ENCODE measurements at places on chromosomes 1 and 21.

GRCh38 chr1:73577206-73577605, 620.8 kb downstream of the LRRIQ3 start:
- no peak for DNase-seq

- DNase-seq, result no peak
Measured at GRCh38 chr21:32828908-32829307, 57.4 kb upstream of the PAXBP1 start.

DNA sequence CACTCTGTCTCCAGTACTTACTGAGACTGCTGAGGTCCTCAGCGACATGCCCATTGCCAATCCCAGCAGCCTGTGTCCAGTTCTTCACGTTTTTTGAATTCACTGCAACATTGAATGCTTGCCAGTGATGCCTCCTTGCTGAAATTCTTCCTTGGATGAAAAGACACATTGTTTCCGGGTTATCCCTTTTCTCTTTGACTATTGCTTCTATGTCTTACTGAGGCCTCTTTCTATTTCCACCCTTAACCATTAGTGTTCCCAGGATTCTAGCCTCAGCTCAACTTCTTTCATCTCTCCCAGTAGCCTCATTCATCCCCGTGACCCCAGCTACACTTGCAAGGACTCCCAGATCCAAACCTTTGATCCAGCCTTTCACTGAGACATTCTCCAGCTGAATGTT, 46.5 kb upstream of the KIF26B start:
- DNase-seq, result no peak

DNA sequence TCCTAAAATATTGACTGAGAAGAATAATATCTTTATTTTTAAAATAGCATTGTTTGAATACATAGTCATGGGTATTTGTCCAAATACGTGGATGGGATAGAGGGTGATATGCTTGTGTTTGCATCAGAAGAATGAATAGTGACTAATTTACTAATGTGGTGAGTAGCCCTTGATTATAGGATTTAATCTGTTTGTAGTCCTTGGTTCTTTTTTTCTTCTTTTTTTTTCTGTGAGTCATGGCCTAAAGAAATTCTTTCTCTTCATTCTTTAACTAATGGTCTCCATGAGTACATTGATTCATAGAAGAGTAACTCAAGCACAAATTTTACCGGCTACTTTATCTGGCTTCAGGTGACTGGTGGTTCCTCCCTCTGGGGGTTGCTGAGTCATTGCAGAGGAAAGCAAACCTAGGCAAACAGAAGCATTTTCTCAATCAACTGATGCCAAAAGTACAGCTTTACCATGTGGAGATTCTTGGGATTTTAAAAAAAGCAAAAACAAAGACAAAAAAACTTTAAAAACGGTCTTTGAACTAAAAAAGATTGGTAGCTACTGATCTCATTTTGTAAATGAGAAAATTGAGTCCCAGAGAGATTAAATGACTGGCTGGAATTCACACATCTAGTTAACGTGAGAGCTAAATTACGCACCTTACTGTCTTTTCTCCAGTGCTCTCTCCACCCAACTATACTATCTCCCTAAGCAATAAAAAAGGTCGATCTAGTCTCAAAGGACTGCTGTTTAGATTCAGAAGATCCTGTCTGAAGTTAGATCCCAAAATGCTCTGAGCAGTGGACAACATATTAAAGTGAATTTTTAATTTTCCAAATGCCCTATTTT, 40.5 kb downstream of the AK5 start:
- no peak for DNase-seq

DNA sequence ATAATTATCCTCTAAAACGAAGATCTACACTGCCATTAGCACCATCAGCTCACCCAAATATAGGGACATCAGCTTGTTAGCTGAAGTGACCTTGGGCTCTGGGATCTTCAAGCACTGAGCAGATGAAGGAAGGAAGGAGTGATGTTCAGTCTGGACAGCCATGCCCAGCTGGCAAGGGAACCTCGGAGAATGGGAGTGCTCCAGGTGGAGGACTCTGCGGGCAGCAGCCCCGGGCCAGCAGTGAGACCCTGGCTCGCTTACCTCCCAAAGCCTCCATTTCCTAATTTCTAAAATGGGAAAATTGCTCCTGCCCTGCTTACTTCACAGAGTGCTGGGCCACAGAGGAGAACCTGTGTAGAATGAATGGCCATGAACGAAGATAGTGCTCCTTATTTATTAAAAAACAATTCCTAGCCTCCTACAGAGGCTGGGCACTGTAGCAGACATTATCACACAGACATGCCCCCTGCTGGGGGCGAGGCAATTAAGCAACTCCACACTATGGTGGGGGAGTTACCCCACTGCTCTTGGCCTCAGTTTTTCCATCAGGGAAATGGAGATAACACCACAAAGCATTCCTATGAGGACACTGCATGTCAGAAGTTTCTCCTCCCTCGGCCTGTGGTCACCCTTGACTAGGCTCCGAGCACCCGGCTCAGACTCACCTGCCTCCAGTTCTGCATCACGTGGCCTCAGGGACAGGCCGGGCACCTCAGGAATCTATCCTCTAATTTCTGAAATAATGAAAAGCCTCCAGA, 117.6 kb downstream of the KCNN3 start:
- no peak for DNase-seq

GRCh38 chr1:18876210-18876609, 16.8 kb upstream of the TAS1R2 start:
- DNase-seq, result no peak

- DNase-seq, result no peak
Measured at GRCh38 chr1:118254491-118255425, 69.7 kb upstream of the SPAG17 start.

- no peak for DNase-seq
Measured at GRCh38 chr1:205440476-205441317, 15.1 kb downstream of the BLACAT1 start.

GRCh38 chr1:5818755-5819154, 173.5 kb downstream of the NPHP4 start:
- DNase-seq, result no peak

DNA sequence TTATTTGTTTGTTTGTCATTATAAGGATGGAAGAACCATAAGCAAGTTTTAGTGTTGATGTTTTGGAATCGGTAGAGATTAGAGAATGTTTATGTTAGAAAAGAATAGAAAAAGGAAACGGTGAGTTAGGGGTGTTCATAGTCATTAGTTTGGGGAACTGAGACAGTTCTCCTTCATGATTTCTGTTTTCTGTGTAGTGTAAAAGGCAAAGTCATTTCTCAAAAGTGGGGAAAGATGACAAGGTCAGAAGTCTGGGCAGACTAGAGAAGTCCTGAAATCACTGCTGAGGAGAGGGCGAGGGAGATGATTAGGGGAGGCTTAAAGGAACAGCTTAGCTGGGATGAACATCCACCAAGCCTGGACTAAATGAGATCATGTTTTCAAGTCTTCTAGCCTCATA, 498.9 kb downstream of the TTLL7 start:
- no peak for DNase-seq

- DNase-seq, result no peak
Measured at GRCh38 chr1:185154912-185155513, 1.7 kb downstream of the TRMT1L start.

DNA sequence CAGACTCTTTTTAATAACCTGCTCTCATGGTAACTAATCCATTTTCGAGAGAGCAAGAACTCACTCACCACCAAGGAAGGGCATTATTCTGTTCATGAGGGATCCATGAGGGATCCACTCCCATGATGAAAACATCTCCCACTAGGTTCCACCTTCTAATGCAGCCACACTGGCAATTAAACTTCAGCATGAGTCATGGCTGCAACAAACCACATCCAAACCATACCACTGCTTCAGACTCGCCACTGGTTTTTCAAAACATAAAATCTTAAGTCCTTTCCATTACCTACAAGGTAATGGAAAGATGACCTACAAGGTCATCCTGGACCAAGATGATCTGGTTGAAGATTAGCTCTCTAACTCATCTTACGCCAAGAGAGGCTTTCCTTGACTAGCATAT, 405.1 kb downstream of the VAV3 start:
- DNase-seq, result no peak

DNA sequence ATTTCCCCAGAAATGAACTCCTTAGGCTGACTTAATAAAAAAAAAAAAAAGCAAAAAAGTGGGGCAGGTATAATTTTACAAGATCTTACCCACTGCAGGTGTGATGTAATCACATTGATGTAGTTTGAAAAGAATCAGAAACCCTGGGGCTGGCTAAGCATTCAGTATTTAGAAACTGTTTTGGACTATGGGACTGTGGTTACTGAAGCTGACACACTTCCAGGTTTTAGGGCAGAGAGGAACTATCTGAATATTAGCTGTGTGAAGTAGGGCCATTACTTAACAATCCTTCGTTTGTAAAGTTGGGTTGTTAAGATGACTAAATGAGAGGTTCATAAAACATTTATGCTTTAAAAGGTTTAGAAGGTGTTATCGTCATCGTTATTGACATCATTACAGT, 165.3 kb downstream of the FASLG start:
- DNase-seq, result no peak

DNA sequence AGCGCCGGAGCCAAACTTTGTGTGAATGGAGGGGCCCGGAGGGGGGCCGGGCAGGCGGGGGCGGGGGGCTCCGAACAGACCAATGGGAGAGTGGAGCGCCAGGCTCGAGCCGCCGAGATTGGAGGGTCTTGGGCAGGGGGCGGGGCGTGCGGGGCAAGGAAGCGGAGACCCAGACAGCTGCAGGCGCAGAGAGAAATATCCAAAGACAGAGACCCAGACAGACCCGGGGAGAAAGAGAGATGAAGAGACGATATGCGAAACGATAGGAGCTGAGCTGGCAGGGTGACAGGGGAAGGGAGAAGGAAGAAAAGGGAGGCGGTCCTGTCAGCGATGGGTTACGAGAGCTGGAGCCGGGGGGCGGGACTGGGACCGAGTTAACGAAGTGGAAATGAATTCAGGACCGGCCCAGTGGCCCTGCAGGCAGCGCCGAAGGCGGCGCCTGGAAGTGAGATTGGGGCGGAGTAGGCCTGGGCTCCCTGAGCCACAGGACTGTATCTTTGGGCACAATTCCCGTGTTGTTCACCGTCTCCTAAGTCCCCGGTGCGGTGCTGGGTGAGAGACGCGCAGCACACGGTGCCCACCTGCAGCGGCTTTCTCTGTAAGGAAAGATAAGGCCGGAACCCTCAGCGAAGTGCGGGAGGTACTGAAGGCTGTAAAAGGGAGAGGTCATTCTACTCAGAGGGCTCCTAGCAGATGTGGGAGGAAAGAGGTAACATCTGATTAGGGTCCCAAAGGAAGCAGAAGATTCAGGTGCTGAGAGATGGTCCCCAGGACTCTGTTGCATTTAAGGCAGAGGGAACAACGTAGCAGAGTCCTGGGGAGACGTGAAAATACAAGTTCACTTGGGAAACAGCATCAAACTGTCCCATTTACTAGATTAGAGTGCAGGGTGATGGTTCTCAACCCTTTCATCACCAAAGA, 543 bp upstream of the KCNJ10 start:
- DNase-seq, result peak; percentile 49

DNA sequence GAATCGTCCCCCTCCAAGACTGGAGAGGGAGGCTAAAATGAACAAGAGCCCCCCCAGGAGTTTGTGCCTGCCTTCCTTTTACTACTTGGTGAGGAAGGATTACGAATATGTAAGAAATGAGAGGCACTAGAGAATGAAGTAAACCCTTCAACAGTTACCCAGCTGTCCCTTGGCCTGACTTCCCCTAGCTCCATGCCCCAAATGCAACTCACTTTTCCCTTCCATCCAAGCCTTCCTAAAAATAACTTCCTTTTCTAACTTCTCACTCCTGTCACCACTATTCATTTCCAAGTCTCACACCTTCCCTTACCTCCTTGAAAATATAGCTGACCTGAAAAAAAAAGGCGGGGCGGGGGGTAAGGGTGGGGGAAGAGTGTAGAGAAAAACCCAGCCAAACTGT, 96.6 kb upstream of the HNRNPU start:
- DNase-seq, result no peak

- no peak for DNase-seq
Measured at GRCh38 chr1:162908780-162909179, 47.8 kb upstream of the CCDC190 start.

DNA sequence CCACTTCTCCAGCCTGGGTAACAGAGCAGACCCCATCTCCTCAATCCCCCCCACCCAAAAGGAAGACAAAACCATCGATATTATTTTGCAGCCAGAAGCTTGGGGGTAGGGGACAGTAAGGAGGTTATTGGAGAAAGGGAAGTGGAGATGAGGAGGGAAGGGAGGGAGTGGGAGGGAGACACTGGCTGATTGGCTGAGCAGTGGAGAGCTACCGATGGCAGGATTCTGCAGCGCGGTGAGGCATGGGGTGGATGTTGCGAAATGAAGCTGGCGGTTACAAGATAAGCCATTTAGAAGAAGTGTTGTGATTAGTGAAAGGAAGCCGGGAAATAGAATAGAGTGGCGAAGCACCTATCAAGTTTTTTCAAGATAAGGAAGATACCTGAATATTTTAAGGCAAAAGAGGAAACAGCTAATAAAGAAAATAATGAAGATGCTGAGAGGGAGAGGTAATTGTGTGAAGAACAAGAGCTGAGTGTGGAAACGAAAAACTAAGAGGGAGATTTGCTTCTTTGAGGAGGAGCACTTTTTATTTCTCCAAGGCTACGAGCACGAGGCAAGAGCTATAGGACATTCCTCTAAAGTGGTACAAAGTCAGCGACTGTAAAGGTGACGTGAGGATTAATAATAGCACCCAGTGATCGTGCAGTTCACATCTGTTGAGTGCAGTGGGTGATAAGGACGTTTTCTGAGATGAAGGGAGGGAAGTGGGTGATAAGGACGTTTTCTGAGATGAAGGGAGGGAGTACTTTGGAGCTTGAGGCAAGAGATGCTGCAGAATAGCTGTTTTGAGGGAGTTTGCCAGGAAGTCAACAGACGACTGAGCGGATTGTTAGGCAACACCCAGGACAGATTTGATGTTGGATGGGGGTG, 103.2 kb upstream of the KIF26B start:
- no peak for DNase-seq

GRCh38 chr1:109399326-109399957, 1.7 kb upstream of the SORT1 start:
- DNase-seq, result no peak

DNA sequence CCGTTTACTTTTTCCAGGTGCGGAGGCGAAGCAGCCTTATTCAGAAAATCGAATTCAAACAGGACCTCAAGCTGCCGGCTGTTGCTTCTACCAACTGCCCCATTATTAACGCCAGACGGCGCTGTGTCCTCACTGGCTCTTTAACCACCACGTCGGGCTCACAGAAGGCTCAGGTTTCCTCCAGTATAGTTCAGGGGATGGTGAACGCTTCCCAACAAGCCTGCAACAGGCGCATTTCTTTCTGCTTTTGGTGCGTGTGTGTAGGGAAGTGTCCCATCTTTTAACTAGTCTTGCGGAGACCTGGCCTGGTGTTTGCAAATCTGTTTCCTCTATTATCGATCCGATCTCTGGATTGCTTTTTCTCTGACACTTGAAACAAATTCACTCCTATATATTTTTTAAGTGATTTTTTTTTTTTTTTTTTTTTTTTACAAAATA, 791 bp upstream of the STUM start:
- DNase-seq, result no peak

DNA sequence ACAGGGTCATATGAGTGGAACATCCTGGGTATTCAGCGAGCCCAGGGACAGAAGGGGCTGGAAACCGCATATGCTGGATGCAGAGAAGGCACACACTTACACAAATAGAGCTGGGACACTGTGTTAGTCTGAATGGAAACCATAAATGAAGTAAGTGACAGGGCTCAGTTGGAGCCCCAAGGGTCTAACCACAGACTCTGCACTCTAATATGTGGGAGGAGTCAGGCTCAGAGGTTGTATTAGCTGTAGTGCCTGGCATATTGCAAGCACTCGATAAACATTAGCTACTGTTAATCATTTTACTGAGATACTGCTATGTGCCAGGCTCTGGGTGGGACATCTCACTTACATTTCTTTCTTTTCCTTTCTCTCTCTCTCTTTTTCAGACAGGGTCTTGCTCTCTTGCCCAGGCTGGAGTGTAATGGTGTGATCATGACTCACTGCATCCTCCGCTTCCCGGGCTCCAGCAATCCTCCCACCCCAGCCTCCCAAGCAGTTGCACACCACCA, 6.5 kb upstream of the OLIG1 start:
- DNase-seq, result no peak
